ENCODE measurements at places on chromosomes 11 and 22.

DNA sequence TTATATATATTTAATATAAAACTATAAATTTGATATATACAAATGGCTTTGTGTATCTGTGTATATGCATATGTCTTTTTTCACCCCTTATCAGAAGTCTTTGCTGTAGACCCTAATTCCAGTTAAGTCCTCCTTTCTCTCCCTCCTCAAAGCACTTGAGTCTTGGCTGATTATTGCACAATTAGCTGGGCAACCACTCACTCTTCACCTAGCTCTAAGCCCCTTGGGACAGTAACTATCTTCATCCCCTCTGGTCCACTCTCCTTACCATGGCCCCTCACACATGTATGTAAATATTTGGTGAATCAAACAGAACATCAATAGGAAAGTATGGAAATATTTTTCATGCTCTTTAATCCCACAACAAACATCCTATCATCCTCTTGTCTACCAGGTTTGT lies 909 bp upstream of the OR5B21 start:
- no peak for DNase-seq

DNA sequence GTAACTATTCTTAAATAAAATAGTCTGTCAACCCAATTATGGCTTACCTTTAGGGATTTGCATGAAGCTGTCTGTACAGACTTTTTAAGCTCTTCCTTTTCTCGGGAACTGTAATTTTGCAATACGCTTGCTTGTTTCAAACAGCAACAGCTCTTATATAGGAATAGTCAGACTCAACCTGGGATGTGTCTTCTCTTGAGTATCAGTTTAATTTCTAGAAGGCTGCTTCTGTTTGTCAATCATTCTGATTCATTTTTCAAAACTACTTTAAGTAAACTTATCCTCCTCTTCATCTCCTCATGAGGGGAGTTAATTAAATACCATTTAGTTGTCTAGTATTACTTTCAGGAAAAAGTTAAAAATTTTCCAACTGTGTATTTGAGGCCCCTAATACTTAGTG lies at the start of gene OR10AG1:
Gene OR10AG1, minus strand, starts transcription at position 101 of the 400 bp plus-strand sequence. Its CDS starts 38 bp downstream, at position 63.
- DNase-seq = no peak

GRCh38 chr11:44110231-44110679 lies 14.8 kb downstream of the EXT2 start:
- DNase-seq = peak; percentile 45

DNA sequence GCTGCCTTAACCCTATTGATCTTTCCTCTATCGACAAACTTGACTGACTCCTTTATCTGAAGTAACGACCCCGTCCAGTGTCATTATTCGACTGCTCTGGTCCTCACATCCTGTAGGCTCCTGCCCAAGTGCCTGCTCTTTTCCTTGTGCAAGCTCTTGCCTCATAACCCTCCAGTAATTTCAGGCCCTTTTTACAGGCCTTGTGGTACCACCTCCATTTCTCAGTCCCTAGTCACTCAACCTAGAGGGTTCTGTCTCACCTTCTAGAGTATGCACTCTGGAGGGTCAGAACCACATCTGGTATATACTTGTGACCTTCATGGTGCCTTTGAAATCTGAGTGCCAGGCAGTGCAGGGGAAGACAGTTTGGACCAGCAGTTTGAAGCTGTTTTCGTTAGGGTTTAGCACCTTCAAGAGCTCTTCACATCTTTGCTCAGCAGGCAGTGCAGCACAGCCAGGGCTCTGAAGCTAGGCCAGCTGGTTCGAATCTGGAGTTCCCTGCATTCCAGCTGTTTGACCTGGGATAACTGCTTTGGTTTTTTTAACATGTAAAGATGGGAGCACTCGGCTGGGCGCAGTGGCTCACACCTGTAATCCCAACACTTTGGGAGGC lies 11.2 kb downstream of the SNRPD3 start:
- DNase-seq = no peak

- no peak for DNase-seq
These were observed 7.9 kb downstream of the FAM118A start for GRCh38 chr22:45317551-45318167.

DNA sequence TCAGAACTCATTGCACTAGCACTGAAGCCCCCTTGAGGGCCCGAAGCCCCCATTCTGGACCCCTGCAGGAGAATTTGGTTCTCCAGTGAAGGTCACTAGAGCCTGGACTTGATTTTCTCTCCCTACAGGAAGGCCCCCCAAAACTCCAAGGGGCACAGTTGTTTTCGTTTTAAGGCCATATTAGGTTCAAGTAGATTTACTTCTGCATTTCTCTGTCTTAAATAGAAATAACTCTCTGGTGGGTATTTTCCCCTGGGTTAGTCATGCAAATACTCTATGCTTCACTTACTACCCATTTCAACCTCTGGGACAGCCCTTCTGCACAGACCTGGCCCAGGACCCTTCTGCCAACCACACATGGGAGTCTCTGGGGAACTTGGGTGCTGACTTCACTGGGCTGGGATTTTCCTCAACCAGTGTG lies 41.6 kb downstream of the WEE1 start:
- DNase-seq = no peak

GRCh38 chr22:40853961-40854360 lies 2.5 kb downstream of the ST13 start:
- DNase-seq = no peak

All from T-helper 17 cell (primary cell).